H1 (cell line): ENCODE measurements at places on chromosomes 3 and 15.

GRCh38 chr3:152307829-152308474 lies 39.2 kb downstream of the MBNL1 start:
- no peak overlapping the region for H3K4me3 ChIP-seq
- no peaks in the 10 kb centered on the region for H3K36me3 ChIP-seq
- no peak overlapping the region for H3K27ac ChIP-seq
- H3K27me3 ChIP-seq = no peaks in the 10 kb centered on the region
- peaks cover 15% of the 10 kb centered on the region for H3K4me1 ChIP-seq

DNA sequence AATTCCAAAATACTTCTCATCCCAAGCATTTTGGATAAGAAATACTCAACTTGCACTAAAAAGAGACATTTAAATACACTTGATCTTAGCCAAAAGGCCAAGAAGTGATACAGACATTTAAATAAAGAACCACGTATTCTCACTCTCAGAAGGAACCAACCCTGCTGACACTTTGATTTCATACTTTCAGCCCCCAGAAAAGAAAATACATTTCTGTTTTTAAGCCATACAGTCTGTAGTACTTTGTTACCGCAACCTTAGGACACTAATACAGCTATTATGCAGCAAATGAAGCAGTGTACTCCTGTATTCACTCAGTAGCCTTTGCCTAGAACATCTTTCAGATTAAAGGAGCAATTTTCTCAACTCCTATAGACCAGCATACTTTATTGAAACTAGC lies 86.7 kb downstream of the TBC1D5 start:
- no peaks in the 10 kb centered on the region for H3K36me3 ChIP-seq
- DNase-seq = no peak
- no peak overlapping the region for H3K4me3 ChIP-seq
- no peaks in the 10 kb centered on the region for H3K4me1 ChIP-seq
- no peak overlapping the region for H3K27ac ChIP-seq

DNA sequence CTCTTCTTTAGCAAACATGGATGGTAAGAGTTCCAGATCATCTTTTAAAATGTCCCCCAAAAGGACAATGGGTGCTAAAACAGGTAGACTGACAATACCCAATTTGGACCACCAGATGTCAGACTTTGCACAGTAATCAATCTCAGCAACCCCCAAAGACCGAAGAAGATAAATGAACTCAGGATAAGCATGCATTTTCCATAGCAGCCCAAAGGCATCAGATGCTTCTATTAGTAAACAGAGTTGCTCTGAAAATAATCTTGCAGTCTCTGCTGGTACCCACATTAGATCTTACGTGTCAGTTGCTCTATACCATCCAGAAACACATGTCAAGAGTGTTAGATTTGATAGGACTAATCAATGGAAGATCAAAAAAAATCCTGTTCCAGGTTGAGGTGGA lies 20.6 kb downstream of the MYH15 start:
- no peak overlapping the region for H3K27ac ChIP-seq
- no peak for DNase-seq
- H3K4me1 ChIP-seq = peaks cover 6% of the 10 kb centered on the region
- H3K36me3 ChIP-seq = no peaks in the 10 kb centered on the region
- no peak overlapping the region for H3K4me3 ChIP-seq

DNA sequence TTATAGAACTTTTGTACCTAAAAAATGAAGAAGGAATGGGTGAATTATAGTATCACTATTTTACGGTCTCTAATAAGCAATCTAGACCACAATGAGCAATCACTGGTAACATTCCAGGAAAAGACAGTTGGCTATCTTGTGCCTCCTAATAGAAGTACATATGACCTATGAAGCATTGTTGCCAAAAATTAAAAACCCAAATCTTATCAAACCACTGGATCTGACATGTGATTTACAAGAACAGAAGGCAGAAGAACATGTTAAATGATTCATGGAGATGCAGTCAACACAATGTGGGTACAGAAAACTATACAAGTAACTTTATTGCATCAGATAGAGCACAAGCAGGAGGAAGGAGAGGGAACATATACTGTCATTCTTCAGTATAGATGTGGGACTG lies 14.5 kb upstream of the HYKK start:
- H3K27ac ChIP-seq = no peak overlapping the region
- H3K27me3 ChIP-seq = no peaks in the 10 kb centered on the region
- no peak overlapping the region for H3K4me3 ChIP-seq
- H3K36me3 ChIP-seq = peaks cover 52% of the 10 kb centered on the region
